ENCODE measurements at places on chromosomes 3 and 15.

DNA sequence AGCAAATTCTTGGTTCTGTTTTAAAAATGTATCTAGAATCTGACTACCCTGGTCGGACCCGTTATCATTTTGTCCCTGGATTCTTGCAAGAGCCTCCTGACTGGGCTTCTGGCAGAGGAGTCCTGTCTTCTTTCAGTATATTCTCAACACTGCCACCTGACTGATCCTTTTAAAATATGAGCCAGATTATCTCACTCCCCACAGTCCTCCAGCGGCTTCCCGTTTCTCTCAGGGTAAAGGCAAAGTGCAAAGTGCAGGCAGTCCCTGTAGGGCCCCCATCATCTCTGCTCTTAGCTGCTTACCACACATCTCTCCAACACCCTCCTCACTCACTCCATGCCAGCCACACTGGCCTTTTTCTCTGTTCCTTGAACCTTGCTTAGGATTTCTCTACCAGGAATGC lies 28.4 kb downstream of the CRTC3 start:
- no peak for DNase-seq

GRCh38 chr3:117586161-117586560 lies 876.6 kb downstream of the TUSC7 start:
- DNase-seq, result no peak

- no peak for DNase-seq
These were observed 44.3 kb upstream of the TMEM45A start for GRCh38 chr3:100448079-100448478.

DNA sequence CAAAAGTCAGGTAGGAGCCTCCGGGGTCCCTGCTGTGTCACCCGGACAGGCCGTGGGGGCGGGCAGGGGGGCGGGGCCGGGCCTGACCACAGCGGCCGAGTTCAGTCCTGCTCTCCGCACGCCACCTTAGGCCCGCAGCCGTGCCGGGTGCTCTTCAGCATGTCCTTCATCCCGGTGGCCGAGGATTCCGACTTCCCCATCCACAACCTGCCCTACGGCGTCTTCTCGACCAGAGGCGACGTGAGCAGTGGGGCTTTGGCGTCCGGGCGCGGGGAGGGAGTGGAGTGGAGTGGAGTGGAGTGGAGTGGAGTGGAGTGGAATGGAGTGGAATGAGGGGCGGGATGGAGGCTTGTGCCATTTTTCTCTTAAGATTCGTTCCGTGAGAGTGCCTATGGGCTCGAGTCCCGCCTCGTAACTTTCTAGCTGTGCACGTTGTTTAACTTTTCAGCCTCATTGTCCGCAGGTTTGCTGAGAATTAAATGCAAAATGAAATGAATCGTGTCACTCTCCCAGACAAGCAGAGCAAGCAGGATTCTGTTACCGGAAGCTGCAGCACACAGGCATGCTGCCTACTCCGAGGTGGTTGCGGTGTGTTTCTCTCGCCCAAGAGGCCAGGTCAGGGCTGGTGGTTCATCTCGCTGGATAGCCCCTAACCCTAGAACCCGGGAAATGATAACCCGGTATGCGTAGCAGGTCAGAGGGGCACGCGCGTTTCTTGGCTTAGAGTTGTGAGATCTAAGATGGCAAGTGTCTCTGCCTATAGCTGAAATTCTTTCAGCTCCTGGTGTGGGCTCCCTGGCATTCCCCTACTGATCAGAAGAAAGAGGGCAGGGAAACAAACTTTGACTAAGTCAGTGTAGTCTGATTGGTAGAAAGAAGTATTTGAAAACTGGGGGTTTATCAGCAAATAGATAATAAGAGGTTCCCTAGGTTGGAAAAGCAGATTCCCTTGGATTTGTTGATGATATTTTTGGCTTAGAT lies at the start of gene FAH:
TSS of gene FAH (plus strand) at position 104 of the 981 bp plus-strand sequence. CDS start at position 160, 56 bp downstream.
- peak; percentile 2 for DNase-seq

- no peak for DNase-seq
These were observed 39.5 kb upstream of the TSEN2 start for GRCh38 chr3:12444582-12445471.

GRCh38 chr15:72456684-72457083 lies 17.4 kb upstream of the ARIH1 start:
- DNase-seq, result no peak

- no peak for DNase-seq
These were observed 64.6 kb upstream of the ATP2C1 start for GRCh38 chr3:130828948-130829947.

- DNase-seq, result no peak
These were observed 32.4 kb upstream of the ALDH1A3 start for GRCh38 chr15:100847194-100847593.

GRCh38 chr3:46435081-46435726 lies 28.1 kb downstream of the CCRL2 start:
- DNase-seq, result no peak

GRCh38 chr15:56286213-56286612 lies 42.5 kb upstream of the RFX7 start:
- DNase-seq, result no peak

DNA sequence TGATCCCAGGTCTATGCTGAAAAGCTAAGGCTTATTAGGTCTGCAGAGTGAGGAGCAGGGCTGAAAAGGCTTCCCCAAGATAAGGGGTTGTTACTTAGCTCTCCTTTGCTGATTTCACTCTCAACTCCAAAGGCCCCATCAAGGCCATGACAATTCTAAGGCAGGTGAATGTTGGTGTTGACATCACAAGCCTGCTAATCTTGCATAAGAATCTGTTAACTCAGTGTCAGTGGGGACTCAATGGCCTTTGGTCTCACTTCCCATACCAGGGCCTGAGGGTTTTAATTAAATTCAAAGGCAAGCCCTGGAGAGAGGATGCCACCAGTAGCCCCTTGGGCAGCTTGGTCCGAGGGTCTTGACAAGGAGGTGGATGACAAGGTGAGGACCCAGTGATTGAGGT lies 9.4 kb upstream of the ALAS1 start:
- no peak for DNase-seq

GRCh38 chr3:168620854-168621253 lies 525.1 kb upstream of the GOLIM4 start:
- no peak for DNase-seq

DNA sequence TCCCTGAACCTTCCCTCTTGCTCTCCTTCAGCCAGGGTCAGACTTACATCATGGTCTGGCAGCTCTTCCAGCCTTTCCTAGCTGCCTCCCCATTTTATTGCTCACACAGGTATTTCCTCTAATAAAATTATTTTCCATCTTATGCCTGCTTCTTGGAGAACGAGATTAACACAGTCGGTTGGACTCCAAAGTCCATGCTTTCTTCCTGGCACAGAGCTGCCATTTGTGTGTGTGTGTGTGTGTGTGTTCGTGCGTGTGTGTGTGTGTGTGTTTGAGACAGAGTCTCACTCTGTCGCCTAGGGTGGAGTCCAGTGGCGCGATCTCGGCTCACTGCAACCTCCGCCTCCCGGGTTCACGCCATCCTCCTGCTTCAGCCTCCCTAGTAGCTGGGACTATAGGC lies 15.5 kb downstream of the FSD2 start:
- DNase-seq, result no peak

DNA sequence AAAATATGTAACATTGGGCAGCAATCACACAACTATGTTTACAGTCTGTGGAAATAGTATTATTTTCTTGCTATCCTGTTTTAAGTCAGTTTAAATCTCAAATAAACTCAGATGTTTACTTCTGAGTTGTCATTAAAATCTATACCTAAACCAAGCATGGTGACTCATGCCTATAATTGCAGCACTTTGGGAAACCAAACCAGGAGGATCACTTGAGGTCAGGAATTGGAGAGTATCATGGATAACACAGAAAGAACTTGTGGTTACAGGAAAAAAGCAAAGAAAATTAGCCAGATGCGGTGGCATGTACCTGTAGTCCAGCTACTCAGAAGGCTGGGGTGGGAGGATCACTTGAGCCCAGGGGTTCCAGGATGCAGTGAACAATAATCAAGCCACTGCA lies 631.6 kb upstream of the EPHA6 start:
- DNase-seq, result no peak

DNA sequence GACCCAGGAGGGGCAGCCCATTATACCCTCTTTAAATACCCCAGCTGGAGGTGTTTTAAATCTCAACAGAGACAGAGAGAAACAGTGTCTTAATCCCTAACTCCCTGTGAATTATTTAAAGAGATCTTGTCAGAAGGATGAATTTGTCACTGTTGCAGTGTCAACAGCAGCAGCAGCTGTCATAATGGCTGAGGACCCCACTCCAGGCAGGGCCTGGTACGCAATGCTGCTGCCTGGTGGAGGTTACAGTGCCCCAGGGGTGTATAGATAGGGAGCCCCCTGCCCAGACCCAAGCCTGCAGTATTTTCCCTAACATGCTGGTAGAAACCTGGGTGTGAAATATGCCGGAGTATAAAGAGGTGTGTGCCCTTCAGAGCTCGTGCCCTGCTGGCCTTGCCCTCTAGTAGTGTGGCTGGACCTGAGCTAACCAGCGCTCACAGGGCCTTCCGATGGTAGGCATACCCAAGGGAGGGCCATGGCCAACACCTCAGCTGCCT lies 143.0 kb downstream of the EPHB1 start:
- DNase-seq, result no peak

DNA sequence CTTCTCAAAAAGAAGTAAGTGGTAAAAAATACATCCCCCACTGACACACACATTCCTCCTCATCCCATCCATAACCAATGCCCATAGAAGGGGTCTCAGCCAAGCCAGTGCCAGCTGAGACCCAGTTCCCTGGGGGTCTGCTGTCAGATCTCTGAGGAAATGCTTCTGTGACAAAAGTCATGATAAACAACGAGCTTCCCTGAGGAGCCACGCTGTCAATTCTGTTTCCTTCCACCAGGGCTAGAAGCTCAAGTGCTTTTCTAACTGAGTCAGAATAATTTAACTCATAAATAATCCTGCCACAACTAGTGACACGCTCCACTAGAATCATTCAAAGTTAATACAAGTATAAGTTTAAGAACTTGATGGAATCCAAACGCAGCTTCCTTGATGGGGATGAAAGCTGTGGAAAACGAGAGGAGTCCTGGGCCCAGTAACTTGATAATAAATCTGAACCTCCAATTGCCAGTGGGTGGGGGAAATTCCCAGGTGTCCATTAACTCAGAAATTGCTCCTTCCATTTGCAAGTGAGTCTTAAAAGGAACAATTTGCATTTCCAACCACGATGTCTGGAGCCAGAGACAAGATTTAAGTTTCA lies 348.7 kb upstream of the LMCD1 start:
- no peak for DNase-seq

DNA sequence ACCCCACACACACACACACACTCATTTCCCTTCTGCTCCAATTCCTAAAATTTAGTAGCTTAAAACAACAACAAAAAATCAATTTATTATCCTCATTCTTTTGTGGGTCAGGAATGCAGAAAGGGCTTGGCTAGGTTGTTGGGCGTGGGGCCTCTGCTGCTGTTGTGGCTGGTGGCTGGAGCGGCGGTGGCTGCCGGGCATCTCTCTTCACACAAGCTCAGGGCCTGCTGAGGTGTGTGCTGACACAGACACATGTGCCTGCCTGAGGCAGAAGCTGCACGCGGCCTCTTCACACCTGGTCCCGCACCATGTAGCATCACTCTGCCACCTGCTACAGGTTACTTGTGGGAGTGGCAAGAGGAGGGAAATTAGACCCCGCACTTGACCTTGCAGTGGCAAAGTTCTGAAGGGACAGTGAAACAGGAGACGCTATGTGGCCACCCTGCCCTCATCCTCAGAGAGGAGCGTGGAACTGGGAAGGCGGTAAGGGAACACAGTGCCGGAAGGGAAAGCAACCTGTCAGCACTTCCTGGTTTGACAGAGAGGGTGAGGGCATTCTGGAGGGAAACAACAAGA lies 64.0 kb upstream of the PRR20G start:
- DNase-seq, result no peak

DNA sequence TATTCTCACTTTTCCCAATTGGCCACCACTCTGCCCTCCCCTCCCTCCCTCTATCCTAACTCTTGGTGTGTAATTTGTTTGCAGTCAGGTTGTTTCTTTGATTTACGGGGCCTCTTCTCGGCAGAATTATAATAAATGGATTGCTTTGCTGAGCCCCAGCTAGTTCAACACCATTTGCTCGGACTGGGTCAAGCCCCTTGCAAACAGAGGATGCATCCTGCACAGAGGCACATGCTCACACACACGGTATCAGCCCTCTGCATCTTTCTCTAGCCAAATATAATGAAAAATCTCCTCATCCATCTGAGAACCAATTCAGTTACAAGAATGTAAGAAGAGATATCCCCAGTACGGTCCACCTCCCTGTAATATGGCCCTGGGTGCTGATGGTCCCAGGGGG lies 97.7 kb downstream of the EPHB1 start:
- DNase-seq, result no peak

DNA sequence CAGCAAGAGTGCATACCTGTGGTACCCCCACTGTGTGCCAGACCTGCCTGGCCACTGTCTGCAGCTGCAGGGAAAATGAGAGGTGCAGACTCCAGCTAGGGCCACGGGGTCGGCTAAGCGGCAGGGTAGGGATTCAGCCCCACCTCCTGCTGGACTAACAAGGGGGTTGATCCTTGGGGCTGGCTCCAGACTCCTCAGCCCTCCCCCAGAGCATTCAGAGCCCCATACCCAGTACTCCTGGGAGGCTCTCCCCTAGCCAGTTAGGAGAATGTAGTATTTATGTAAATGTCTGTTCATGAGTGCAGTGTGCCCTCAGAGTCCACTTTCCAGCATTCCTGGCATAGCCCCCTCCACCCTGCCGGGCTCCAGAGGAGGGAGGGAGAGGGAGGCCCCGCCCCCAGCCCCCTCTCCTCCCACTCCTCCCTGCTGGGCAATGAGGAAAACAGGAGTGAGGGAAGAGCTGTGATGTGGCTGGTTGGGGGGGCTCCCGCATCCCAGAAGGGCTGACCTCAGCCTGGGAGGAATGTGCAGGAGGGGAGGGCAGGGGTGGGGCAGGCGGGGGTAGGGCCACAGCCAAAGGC lies 4.5 kb upstream of the SEMA3B start:
- DNase-seq, result peak; percentile 89

- DNase-seq, result no peak
These were observed 104.3 kb downstream of the PPM1L start for GRCh38 chr3:160860346-160860745.

DNA sequence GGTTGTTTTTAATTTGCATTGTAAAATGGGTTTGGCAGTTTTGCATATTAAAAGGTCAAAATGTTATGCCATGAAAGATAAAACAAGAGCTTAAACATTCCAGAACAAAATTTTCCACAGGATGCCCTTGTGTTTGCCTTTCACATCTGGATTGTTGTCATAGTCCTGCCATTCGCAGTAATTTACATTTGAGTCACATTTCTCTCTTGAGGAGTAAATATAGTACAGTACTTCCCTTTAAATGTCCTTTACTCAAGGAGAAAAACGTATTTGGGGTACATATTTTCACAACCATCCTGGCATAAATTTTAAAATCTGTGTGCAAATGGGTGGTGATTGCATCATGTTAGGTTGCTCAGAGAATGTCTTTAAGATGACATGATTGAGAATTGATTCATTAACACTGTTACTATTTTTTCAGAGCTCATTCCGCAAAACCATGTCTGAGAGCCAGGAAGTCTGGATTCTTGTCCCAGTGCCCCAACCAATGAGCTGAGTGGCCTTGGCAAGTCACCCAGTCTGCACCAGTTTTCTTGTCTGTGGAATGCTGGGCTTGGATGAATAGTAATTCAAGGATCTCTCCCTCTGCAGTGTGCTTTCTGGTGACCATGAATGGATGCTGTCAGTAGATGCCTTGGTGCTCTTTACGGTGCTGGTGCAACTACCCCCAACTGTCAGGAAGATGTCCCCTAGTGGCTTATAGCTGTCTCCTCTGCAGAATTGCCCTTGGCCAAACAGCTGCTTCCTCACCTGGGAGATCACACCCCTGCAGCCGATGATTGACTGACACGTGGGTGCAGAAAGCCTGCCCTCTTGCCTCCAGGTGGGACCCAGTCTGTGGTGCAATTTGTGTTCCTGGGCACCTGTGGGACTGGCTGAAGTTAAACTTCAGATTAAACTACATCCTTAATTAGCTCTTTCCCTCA lies 43.0 kb downstream of the ABHD5 start:
- DNase-seq, result no peak

GRCh38 chr15:53625962-53626845 lies 133.3 kb downstream of the WDR72 start:
- DNase-seq, result no peak
